ENCODE measurements at places on chromosomes 12 and 14.

GRCh38 chr12:30164382-30165318 is 380.9 kb upstream of the TMTC1 start:
- no peak for DNase-seq

GRCh38 chr12:95548539-95549391 is 2.5 kb downstream of the USP44 start:
- DNase-seq, result peak; percentile 71

GRCh38 chr14:51546603-51547258 is 105.0 kb upstream of the FRMD6 start:
- no peak for DNase-seq

DNA sequence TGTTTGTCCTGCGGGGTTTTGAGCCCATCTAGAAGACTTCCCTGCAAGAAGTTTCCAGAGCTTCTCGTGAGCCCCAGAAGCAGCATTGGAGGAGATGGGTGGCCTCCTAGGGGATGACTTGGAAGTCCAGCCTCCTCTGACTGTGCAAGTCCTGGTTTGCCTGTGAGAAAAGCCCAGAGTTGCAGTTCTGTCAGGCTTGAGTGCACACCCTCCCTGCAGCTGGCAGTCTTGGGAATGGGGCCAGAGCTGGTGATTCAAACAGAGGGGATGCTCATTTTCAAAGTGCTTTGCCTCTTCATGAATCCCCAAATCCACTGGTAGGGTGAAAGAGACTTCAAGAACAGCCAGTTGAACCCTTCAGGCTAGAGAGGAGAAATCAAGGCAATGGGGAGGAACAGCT is 3.9 kb upstream of the PPP1R1A start:
- DNase-seq, result no peak

GRCh38 chr12:46679754-46680153 is 146.0 kb downstream of the SLC38A4 start:
- DNase-seq, result no peak
